Activated B cell treated with CpG ODN at 0.5 μM for 24 hours (primary cell): ENCODE measurements at places on chromosomes 4 and X. TPM values are rescaled to one million over a fixed set of nuclear protein-coding genes. Genes with fewer than 3 reads are reported as not detected.

The ARHGAP6 gene
- 0.37 and 0.42 TPM in 2 replicates for total RNA-seq

The MXRA5 gene
- not detected in 2 replicates for total RNA-seq

The PLXNB3 gene
- not detected in 2 replicates for total RNA-seq

The TCEAL7 gene
- not detected in 2 replicates for total RNA-seq

The GRID2 gene
- not detected in 2 replicates for total RNA-seq

The CNGA2 gene
- total RNA-seq: not detected in 2 replicates

The ZFP42 gene
- not detected in 2 replicates for total RNA-seq

The TLR3 gene
- total RNA-seq: not detected in 2 replicates

The NXF2B gene
- not detected in 2 replicates for total RNA-seq
